ENCODE measurements at places on chromosomes 5 and 9. TPM values are rescaled to one million over a fixed set of nuclear protein-coding genes. Genes with fewer than 3 reads are reported as not detected.

The PIP5K1B gene
- 36.5 TPM for total RNA-seq

DNA sequence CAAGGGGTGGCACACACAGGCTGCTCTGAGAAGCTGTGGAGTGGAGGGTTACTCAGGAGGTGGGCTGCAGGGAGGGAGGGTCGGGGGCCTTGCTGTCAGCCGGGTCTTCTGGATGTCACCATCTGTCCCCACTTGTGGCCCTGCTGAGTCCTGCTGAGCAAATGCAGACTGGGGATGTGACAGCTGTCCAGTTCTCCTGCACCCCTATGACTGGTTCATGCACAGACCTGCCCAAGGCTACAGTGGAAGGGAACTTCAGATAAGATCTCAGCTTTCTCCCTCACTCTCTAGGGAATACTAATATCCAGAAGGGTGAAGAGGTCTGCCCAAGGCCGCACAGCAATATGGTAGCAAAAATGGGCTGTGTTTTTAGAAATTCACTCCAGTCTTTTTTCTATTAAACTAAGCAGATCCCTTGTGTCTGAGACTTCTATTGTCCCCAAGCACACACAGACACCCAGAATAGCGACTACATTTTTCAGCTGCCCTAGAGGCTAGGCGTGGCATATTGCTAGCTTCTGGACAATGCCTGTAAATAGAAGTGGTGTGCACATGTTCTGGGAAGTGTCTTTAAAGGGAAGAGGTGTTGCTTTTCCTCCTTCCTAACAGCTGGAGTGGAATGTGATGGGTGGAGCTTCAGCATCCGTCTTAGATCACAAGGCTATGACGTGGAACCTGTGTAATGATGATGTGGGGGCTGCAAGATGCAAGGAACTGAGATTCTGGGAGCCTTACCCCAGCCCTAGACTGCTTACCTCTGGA is 51.1 kb upstream of the TBC1D2 start:
- no peaks in the 10 kb centered on the region for H3K4me1 ChIP-seq
- no peak for DNase-seq
- H3K36me3 ChIP-seq, result no peaks in the 10 kb centered on the region

The SLC36A2 gene
- total RNA-seq, result not detected

GRCh38 chr5:27472000-27472763 is 433.8 kb upstream of the CDH9 start:
- H3K4me3 ChIP-seq, result no peak overlapping the region
- no peak for DNase-seq
- no peak overlapping the region for H3K27ac ChIP-seq
- no peaks in the 10 kb centered on the region for H3K36me3 ChIP-seq
- no peaks in the 10 kb centered on the region for H3K27me3 ChIP-seq

- no peaks in the 10 kb centered on the region for H3K36me3 ChIP-seq
- peaks cover 2% of the 10 kb centered on the region for H3K4me1 ChIP-seq
- H3K27ac ChIP-seq, result no peak overlapping the region
Measured at GRCh38 chr9:81814794-81815464, 113.3 kb upstream of the SPATA31D4 start.

GRCh38 chr5:9230355-9230754 is 315.5 kb downstream of the SEMA5A start:
- no peaks in the 10 kb centered on the region for H3K36me3 ChIP-seq
- no peaks in the 10 kb centered on the region for H3K27me3 ChIP-seq
- H3K4me1 ChIP-seq, result no peaks in the 10 kb centered on the region

DNA sequence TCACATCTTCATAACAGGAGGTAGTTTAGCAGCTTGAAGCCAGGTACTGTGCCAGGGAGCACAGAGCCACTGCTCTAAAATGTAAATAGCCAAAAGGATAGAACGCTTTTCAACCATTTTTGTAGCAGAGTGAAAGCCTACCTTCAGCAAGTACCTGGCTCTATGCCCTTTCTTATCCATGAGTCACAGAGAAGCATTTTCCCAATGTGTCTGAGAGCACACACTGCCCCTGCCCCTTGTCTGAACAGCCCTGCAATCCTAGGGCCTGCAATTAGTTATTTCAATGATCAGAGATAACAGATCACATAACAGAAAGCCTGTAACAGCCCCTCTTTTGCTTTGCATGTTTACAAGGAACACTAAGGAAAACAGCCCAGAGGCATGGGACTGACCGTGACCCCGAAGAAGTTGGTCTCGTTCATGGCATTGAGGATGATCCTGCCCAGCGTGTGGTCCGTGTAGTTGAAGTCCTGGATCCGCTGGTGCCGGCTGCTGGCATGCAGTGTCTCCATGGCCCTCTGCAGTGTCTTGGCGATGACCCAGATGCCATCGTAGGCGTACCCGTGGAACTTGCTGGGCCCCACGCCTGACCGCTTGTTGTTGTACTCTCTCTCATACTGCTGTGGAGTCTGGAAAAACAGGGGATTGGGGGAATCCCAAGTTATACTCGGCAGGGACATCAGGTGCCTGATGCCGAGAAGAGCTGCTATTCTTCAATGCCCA is 198.3 kb upstream of the TBC1D2 start:
- no peaks in the 10 kb centered on the region for H3K4me1 ChIP-seq
- H3K36me3 ChIP-seq, result no peaks in the 10 kb centered on the region
- no peaks in the 10 kb centered on the region for H3K27me3 ChIP-seq
- no peak for DNase-seq

GRCh38 chr5:13595978-13596377 is 348.5 kb downstream of the DNAH5 start:
- no peak overlapping the region for H3K4me3 ChIP-seq
- H3K4me1 ChIP-seq, result peaks cover 4% of the 10 kb centered on the region
- no peaks in the 10 kb centered on the region for H3K27me3 ChIP-seq
- H3K27ac ChIP-seq, result no peak overlapping the region

DNA sequence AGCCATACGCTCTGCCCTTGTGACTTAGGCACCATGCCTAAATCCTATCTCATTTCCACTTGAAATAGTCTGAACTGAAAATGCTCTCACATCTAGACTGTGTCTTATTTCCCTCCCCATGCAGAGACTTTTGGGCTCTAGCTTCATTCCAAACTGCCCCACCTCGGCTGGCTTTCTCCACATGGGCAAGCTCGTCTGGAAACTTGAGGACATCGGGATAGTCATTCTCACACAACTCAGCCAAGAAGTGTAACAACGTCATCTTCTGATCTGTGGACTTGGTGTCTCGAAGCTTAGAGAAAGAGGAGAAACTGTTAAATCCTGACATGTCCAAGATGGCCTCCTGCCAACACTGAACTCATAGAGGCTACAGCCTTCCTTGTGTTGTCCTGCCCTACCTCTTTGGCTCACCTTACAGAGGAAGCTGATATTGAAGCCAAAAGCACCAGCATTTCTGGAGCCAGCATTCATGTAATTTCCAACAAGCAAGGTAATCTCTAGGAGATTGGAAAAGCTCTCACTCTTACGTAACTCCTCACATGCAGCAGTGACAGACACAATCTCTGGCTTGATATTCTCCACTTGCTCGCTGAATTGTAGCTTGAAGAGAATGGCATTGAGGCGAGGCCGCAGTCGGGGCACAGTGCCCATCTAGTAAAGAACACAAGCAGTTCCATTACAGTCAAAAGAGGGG is 39.6 kb downstream of the PCDHGC5 start:
- H3K27me3 ChIP-seq, result no peaks in the 10 kb centered on the region
- peak overlapping the region; percentile 77 for H3K27ac ChIP-seq
- no peak overlapping the region for H3K4me3 ChIP-seq
- peaks cover 41% of the 10 kb centered on the region for H3K4me1 ChIP-seq
- no peak for DNase-seq

The DMRTA1 gene
- 1.8 TPM for total RNA-seq

GRCh38 chr5:129496421-129496820 is 36.3 kb downstream of the ADAMTS19 start:
- no peak for DNase-seq
- H3K27ac ChIP-seq, result no peak overlapping the region
- H3K27me3 ChIP-seq, result no peaks in the 10 kb centered on the region
- no peaks in the 10 kb centered on the region for H3K36me3 ChIP-seq
- H3K4me1 ChIP-seq, result no peaks in the 10 kb centered on the region

DNA sequence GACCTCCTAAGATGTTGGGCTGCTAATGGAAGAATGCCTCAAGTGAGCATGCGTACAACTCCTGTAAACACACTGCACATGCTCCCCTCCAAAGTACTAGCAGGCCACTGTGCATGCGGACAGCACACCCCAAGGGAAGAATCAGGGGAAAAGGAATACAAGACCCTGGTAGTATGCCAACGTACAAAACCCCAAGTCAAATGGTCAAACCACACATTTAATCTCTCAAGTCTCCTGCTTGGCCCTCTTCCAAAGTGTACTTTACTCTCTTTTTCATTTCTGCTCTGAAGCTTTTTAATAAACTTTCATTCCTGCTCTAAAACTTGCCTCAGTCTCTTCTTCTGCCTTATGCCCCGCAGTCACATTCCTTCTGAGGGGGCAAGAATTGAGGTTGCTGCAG is 466.4 kb downstream of the DMRTA1 start:
- no peak for DNase-seq
- no peaks in the 10 kb centered on the region for H3K4me1 ChIP-seq

The IL11RA gene
- total RNA-seq, result 18.7 TPM

The CCDC152 gene
- 0.78 TPM for total RNA-seq

DNA sequence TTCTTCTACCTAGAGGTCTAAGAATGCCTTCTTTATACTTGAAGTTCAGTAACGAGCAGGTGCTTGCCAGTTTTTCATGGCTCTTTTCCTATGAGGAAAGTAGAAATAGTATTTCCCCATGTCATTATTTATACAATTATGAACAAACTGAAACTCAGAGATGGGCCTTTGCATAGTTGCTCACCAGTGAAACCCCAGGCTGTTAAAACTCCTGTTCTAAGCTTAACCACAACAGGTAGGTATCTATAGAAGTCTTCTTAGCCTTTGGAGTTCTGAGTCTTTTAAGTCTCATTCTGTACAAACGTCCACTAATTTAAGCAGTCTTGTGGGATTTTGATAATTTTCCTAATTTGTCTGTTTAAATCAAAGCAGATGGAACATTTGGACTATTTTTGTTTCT is 90.1 kb downstream of the STARD4 start:
- no peaks in the 10 kb centered on the region for H3K27me3 ChIP-seq
- H3K36me3 ChIP-seq, result no peaks in the 10 kb centered on the region
- H3K27ac ChIP-seq, result no peak overlapping the region
- H3K4me3 ChIP-seq, result no peak overlapping the region

DNA sequence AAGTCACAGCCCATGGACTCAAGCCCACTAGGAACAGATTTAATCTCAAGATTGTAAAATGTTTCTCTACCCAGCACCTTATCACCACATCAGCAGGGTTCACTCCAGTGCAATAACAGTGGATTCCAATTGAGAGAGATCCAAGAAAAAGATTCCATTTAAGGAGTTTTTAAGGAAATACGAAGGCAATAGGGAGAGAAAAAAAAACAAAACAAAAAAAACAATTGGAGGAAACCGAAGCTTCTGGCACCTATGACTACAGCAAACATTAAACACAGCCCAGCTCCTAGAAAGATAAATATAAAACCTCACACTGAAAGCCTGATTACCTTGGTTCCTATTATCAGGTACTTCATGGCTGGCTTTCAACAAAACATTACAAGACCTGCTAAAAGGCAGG is 192.7 kb downstream of the DAB2IP start:
- H3K36me3 ChIP-seq, result no peaks in the 10 kb centered on the region
- no peaks in the 10 kb centered on the region for H3K4me1 ChIP-seq

The PCDHGA11 gene
- 2.6 TPM for total RNA-seq

GRCh38 chr9:75505654-75506053 is 384.8 kb upstream of the PCSK5 start:
- H3K27me3 ChIP-seq, result no peaks in the 10 kb centered on the region
- H3K36me3 ChIP-seq, result no peaks in the 10 kb centered on the region
- H3K4me3 ChIP-seq, result no peak overlapping the region
- DNase-seq, result no peak
- peaks cover 7% of the 10 kb centered on the region for H3K4me1 ChIP-seq

GRCh38 chr5:97405941-97406340 is 222.9 kb upstream of the RIOK2 start:
- no peak for DNase-seq
- H3K27me3 ChIP-seq, result no peaks in the 10 kb centered on the region
- H3K4me1 ChIP-seq, result no peaks in the 10 kb centered on the region
- no peak overlapping the region for H3K27ac ChIP-seq
- no peak overlapping the region for H3K4me3 ChIP-seq
- no peaks in the 10 kb centered on the region for H3K36me3 ChIP-seq

Data from upper lobe of right lung (tissue), 1 donor.